CD4-positive, alpha-beta T cell treated with Interleukin-2 at 100 ng/mL for 4 hours (primary cell): ENCODE measurements at places on chromosomes 3 and 15.

DNA sequence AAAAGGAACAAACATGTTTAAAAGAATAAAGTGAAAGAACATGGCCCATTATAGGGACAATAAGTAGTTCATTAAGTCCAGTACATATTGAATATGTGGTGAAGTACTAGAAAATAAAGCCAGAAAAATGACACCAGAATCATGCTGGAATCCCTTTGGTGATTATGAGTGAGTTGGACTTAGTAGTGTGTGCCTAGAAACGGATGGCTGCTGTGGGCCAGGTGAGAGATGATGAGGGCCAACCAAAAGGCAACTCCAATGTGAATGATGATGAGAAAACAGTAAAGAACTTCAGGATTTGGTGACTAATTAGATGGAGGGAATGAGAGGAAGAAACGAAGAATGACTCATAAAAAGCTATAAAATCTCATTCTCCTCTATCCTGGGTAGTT lies 3.3 kb downstream of the CRYGS start:
- DNase-seq: no peak

GRCh38 chr3:110608566-110608965 lies 463.1 kb upstream of the NECTIN3 start:
- no peak for DNase-seq

- no peak for DNase-seq
Observed at GRCh38 chr15:70664494-70664893, 98.9 kb downstream of the UACA start.

GRCh38 chr15:63461230-63461985 lies 43.0 kb upstream of the USP3 start:
- no peak for DNase-seq

DNA sequence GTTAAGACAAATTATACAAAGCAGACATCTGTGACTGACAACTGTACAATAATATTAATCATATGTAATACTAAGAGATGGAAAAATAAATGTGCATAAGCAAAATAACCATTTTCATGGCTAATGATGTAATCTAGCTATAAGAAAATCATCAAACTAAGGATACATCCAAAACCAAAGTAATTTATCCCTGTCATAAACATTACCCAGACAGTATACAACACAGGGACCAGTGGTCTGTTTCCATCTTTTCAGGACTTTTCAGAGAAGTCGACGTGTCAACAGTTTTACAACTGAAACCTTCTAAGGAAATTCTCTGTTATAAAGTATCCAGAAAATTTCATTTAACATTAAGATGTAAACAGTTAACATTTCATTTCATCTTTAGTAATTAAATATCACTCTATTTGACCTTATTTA lies 11.0 kb downstream of the THBS1 start:
- DNase-seq: no peak

GRCh38 chr3:40690749-40691451 lies 166.1 kb downstream of the ZNF621 start:
- no peak for DNase-seq

GRCh38 chr15:101578443-101578894 lies 73.7 kb downstream of the TM2D3 start:
- DNase-seq: no peak

DNA sequence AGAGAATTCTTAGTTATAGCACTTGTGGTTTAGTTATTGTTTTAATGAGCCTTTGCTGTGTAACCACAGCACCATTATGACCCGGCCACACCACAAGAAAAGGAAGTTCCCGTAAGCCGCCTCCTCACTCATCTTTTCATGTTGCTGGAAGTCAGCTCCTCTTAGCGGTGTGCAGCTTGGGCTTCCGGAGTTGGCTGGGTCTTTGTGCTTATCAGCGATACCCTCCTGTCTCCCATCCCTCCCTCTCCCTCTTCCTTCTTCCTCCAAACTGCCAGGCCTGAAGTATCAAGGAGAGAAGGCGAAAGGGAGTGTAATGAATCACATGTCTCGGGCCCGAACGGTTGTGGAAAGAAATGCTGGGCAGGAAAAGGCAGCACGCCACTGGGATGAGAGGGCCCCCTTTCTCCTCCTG lies 353.5 kb downstream of the MCTP2 start:
- DNase-seq: peak; percentile 11

DNA sequence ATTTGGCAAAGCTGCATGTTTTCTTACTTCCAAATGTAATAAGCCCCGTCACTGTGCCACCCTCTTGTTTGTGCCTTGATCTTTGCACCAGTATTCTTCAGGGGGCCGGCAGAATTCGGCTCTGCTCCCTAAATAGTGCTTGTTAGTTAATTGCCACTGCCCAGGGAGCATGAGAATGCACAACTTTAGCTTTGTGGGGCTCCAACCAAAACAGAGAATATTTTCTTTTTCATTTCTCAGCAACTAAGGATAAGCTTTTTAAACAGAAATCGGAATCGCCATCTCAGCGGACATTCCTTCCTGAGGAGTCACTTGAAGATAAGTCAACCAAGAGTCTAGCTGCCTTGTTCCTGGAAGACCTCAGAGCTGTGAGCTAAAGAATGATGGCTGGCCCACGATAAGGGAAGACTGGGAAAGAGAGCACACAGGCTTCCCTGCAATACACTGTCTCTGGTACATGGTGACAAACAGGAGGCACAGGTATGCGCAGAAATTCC lies 106.0 kb downstream of the LRIG1 start:
- DNase-seq: no peak

- DNase-seq: no peak
Observed at GRCh38 chr3:150756491-150757059, 6.4 kb downstream of the SIAH2 start.

- no peak for DNase-seq
Observed at GRCh38 chr15:33322091-33322490, 11.3 kb downstream of the RYR3 start.

DNA sequence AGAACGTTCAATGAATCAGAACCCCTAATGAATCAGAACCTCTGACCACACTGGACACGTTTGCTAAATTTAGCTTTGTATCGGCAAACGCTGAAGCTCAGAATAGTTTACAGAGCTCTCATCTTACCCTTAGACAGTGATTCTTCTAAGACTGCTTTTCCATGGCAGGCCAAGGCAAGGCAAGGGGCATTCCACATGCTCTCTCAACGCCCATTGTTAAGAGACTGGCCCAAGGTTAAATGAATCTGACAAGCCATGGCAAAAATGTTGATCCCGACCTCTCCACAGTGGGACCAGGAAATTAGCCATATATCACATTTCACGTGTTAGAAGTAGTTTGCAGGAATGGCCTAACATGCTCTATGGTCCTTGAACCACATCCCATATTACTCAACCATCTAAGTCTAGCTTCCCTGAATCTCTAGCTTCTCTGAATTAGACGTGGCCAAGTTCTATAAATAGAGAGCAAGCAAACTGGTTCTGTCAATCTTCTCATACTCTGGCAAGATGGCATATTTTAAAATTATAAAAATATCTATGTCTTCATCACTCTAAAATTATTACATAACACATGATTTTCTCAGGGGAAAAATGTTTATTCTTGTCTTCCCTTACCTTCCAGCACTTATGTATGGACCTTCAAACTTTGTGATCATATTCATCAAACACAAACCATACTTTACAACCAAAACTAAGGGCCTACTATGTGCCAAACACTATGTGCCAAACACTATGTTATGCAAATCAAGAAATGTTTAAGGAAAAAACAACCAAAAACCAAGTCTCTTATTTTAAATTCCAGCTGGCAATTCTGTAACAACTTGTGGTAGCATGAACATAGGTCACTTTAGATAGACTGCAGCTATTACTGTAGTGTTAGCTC lies 54.3 kb downstream of the AAGAB start:
- no peak for DNase-seq

- DNase-seq: no peak
Observed at GRCh38 chr3:156899951-156900350, 73.8 kb downstream of the LEKR1 start.

DNA sequence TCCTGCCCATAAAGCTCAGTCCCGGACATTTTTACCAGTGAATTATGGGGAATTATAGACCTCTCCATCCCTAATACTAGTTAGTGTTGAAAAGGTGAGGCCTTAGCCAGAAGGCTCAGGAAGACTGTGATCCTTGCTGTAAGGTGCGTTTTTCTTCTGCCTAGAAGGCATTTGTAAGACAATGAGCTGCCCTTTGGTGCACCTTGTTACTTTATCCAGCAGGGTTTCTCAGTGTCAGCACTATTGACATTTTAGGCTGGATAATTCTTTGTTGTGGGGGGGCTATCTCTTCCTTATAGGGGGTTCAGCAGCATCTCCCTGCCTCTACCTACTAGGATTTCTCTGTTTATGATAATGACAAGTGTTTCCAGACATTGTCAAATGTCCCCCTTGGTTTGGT lies 108.1 kb upstream of the ABHD17C start:
- no peak for DNase-seq

GRCh38 chr3:83946554-83946953 lies 1012.2 kb upstream of the CADM2 start:
- no peak for DNase-seq

GRCh38 chr3:128123156-128123537 lies 465 bp downstream of the RUVBL1 start:
- no peak for DNase-seq

- DNase-seq: no peak
Observed at GRCh38 chr3:25143356-25144025, 284.6 kb upstream of the RARB start.

DNA sequence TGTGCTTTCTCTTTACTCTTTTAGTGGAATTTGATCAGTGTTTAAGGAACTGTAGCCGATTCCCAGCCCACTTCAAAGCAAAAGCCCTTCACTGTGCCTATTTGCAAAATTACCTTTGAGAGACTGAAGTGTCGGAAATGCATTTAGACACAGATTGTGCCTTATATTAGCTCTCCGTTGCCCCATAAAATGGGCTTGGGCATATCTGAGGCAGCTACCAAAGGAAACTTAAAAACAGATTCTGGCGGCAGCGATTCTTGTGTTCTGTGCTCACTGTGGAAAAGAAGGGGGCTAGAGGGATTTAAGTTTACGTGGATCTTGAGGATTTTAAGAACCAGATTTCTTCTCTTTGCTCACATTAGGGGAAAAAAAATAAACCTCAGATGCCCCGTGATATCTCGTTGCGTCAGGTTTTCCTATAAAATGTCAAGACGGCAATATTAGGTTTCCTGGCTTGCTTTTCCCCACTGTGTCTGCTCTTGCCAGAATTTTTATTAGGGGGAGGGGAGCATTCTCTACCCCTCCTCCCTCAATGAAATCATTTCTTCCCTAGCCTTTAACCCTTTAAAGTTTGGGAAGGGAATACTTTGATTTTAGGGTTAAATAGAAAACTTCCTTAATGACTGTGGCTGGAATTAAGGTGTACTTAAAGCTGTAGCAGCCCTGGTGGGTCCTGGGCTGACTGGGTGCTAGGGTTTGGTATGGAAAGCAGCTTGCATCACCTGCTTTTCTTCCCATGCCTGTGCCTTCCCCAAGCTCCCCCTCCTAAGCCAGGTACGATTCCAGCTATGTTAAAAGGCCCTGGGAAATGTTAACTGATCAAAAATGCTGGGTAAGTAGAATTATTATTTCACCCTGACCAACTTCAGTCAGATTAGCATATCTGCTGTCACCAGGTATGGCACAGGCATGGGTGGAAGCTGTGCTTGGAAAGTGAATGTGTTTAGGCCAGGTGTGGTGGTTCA lies 73.8 kb downstream of the SMAD3 start:
- DNase-seq: no peak

DNA sequence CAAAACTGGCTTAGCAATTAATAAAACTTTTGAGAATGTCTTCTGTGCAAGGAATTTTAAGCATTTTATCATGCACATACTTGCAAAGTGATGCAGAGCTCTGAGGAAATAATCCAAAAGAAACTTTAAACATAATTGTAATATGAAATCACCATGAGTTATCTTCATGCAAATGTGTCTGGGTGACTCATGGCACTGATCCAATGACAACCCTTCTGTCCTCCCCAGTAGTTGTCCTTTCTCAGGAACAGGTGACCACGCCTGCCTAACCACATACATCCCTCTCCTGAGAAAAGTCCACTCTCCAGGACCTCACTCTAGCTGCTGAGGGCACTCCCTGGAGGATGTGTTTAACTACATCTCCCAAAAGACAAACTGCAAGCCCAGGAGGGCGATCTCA lies 530.6 kb upstream of the IL12A start:
- DNase-seq: no peak

- DNase-seq: no peak
Observed at GRCh38 chr3:30933478-30934207, 39.2 kb upstream of the GADL1 start.

DNA sequence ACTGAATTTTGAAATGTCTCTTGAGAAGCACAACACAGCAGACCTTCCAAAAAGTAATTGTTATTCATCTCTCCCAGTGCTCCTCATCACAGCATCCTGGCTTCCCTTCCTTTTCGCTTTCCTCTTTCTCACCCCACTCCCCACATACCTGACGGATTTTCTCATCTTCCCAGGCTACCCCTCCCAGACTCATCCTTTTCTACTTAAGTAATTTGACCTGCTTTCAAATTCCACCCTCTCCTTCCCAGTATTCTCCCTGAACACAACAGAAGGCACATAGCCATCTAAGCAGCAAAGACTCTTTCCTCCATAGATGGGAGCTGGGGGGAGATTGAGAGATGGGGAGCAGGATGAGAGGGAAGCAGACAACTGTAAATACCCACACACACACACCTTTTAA lies 187.1 kb upstream of the STT3B start:
- DNase-seq: no peak

DNA sequence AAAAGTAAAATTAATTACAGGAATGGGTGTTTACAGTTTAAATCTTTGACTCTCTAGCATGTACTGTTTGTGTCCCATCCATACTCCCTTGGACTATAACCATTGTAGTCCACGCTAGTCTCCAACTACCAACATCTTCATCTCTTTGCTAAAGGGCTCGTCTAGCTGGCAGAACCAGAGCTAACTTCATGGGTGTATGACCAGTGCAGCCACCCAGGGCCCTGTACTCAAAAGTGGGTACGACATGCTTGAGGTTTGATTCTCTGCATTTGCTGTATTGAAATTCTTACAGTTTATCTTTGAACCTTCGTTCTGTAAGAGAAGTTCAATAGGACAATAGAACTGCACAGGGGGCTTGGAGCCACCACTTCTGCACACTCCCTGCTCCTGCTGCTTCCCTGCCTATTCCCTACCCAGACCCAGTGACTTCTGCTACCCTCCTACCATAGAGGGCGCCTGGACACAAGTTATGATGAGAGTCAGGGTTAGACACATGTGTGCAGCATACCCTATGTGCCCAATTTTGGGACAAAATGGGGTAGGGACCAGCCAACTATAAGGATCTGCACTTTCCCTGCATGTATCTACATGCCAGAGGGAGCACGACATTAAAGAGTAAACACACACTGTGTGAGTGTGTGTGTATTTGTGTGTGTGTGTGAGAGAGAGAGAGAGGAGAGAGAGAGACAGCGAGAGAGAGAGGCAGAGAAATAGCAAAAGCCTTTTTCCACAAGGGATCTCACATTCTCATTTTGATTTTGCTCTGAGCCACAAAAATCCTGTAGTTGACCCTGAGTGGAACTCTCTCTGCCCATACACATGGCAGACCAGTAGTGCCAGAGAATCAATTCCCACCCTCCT lies 59.0 kb upstream of the NECTIN3 start:
- no peak for DNase-seq
